ENCODE measurements at places on chromosomes 2 and 18. TPM values are rescaled to one million over a fixed set of nuclear protein-coding genes. Genes with fewer than 3 reads are reported as not detected.

Gene TANC1
- total RNA-seq = 30.8 TPM

DNA sequence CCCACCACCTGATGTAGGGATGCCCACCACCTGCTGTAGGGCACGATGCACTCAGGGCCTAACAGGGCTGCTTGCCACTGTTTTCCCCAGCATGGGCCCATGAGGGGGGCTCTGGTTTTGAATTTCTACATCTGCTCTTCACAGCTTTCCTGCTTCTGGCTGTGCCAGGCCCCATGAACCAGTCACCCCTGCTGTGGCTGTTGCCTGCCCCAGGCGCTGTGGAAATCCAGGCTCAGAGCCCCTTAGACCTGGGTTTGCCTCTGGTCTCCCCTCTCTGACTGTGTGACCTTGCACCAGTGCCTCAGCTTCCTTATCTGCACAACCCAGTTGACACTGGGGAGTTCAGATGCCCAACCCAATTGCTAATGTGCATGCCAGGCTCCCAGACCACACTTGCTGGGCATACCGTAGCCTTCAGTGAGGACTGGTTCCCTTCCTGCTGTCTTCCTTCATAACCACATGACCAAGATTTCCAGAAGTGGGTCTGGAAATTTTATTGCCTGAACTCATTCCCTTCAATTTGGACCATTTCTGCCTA, 6.0 kb upstream of the MLPH start:
- DNase-seq = no peak

GRCh38 chr2:48954311-48954710, 198.8 kb upstream of the LHCGR start:
- no peak for DNase-seq

DNA sequence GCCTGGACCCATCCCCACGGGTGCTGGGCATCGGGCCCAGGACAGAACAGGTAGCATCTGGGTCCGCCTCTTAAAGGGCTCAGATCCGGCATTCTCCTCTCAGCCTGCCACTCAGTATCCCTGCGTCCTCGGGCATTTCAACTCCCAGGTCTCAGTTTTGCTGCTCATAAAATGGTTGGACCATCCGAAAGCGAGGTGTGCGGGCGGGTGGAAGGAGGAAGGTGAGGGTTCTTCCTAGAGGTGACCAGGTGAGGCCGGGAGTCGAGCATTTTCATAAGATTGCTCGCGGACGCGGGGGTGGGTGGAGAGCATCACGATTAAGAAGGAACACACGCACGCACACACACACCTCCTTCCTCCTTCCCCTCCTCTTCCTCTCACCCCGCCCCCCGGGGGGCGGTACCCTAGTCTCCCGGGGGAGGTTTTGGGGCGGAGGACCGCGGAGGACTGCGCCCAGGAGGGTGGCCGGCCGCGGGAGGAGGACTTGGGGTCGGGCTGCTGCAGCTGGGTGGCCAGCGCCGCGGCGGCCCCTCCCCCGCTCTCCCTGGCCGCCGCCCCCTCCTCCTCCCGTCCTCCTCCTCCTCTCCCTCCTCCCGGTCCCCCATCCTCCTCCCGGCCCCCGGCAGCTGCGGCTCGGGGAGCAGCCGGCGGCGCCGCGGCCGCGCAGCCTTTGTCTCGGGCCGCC, 97.9 kb upstream of the GPR45 start:
- peak; percentile 50 for DNase-seq

Gene COX7A2L
- total RNA-seq = 270 TPM

DNA sequence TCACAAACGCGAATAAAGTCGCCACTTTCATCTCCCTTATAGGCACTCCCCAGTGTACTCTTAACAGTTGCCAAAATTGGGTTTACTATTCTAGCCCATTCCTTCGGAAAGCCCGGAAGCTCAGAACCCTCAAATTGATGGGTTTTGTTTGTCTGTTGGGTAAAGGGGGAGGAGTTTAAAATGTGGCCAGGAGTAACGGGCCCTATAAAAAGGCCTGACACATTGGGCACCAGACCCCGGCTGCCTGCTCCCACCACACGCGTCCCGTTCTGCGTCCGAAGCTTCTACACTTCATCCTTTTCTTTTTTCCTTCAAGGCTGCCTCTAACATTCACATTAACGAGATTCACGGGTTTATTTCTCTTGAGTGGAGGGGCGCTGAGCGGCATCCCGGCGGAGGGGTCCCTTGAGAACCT, 837 bp downstream of the NHEJ1 start:
- DNase-seq = no peak

- no peak for DNase-seq
These were observed 159.0 kb downstream of the ZNF516 start for GRCh38 chr18:76335859-76336640.

DNA sequence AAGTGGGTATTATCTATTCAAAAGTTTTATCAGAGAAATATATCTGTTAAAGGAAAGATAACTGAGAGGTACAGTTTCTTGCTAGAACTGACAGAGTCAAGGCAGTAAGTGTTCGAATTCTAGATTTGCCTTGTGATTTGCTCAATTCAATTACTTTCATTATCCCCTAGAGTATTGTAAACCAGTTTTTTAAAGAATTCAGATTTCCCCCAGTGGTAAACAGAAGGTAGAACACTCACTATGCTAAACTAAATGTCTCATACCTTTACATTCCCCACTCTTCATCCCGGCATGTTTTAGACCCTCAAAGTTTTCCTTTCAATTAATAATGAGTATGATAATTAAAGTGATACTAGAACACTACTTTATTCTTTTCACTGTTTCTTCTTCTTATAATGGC, 28.6 kb downstream of the TTC21B start:
- no peak for DNase-seq

- peak; percentile 78 for DNase-seq
These were observed 134.8 kb downstream of the SLC8A1 start for GRCh38 chr2:40317046-40317445.

Data from fibroblast of lung (primary cell).